CD4-positive, alpha-beta T cell treated with Interleukin-6 for 4 hours (primary cell): ENCODE measurements at places on chromosomes 7 and 10.

GRCh38 chr7:104852386-104852785 lies 161.6 kb upstream of the KMT2E start:
- DNase-seq, result no peak

- DNase-seq, result no peak
These were observed 107.4 kb upstream of the LSM8 start for GRCh38 chr7:118076564-118076963.

GRCh38 chr10:122499012-122499411 lies 37.7 kb downstream of the HTRA1 start:
- no peak for DNase-seq

GRCh38 chr7:131480384-131481315 lies 75.8 kb downstream of the PODXL start:
- no peak for DNase-seq

DNA sequence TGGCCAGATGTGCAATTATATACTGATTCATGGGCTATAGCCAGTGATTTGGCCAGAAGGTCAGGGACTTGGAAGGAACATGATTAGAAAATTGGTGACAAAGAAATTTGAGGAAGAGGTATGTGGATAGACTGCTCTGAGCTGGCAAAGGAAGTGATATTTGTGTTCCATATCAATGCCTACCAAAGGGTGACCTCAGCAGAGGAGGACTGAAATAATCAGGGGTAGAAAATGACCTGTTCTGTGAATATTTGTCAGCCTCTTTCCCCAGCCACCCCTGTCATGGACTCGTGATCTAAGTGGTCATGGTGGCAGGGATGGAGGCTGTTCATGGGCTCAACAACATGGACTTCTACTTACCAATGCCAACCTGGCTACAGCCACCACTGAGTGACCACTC lies 47.0 kb downstream of the PTPRE start:
- DNase-seq, result no peak

DNA sequence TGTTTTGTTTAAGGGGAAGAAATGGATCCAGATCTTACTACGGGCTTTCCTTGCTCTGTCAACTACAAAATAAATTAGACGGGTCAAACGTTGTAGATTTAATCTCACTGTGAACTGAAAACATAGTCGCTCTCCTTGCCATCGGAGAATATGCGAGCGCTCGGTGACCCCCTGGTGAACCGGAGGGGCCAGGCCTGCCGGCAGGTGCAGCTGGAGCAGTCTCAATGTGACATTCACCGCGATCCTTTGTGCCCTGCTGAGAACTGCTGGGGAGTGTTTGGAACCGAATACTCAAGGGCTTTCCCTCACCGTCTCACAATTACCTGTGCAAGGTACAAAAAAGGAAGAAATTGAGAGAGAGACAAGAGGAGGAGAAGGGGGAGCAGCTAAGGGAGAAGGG lies 174.1 kb upstream of the GPR26 start:
- no peak for DNase-seq

- DNase-seq, result no peak
These were observed 90.4 kb upstream of the KCNIP2 start for GRCh38 chr10:101933976-101934375.

GRCh38 chr10:3853547-3854303 lies 68.7 kb upstream of the KLF6 start:
- no peak for DNase-seq

- peak; percentile 22 for DNase-seq
These were observed 735 bp downstream of the ZNF394 start for GRCh38 chr7:99499371-99499720.

DNA sequence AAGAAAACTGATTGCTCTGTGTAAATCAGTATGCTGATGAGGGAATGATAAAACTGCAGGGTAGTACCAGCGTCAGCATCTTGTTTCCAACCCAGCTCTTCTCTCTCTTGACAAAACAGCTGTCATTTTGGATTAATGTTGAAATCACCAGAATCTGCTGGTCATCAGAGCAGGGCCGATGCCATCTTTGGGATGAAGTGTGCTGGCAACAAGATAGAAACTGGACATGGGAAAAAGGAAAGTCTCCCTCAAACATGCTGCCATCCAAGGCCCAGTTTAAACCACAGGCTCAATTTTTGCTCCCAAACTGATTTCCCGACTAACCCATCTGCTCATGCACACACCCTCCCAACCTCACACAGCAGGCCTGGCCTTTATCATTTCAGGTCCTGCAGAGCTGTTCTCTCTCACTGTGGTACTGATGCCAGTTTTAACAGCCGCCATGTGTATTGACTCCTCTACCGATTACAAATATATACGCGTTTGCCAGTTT lies 285.2 kb downstream of the AUTS2 start:
- no peak for DNase-seq

DNA sequence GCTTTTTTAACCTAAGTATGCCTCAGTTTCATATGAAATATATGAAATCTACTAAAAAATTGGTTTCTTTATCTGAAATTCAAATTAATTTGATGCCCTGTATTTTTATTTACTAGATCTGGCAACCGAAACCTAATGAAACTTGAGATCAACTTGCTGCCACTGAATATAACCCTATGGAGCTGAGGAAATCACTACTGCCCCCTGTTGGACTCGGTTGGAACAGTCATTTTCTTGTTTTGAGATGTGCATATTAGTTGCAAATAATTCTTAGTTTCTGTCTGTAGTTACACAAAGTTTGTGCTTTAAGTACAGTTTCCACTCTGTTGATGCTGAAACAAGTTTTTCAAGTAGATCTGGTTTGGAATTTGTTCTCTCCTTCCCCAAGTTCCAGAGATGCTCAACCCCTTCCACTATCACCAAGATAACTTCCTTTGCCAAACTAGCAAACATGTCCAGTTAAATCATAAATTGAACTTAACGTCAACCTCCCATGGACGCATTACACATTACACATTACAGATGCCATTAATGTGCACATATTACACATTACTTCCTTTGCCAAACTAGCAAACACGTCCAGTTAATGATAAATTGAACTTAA lies 22.2 kb upstream of the EXOC4 start:
- peak; percentile 49 for DNase-seq

GRCh38 chr10:72251635-72252034 lies 22.1 kb upstream of the DDIT4 start:
- DNase-seq, result no peak

- DNase-seq, result no peak
These were observed 71.2 kb downstream of the AOAH start for GRCh38 chr7:36653008-36653662.

DNA sequence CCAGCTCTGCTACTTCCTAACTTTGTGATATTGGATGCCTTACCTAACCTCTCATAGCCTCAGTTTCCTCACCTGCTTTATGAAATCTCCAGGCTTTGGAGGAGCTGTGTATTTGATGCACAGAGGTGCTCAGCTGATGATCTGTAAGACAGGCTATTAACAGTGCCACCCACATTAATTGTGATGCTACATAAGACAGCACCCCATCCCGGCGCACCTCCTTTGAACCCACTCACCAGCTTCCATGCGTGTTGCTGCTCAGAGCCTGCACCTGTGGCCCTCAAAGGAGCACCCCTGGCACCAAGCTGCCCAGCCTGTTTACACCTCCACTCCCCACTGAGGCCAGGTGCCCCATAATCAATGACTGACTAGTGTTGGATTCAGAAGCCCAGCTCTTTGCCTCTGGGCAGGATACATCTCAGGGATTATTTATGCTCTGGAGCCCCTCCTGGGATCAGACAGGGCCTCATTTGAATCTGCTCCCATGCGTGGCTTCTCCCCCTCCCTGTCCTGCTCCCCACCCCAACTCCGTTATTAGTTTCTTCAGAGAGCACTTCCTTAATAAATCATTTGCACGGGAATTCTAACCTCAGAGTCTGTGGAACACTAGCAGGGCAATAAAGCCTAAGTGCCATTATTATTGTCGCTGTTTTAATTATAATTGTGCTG lies 87.7 kb downstream of the GFRA1 start:
- no peak for DNase-seq

DNA sequence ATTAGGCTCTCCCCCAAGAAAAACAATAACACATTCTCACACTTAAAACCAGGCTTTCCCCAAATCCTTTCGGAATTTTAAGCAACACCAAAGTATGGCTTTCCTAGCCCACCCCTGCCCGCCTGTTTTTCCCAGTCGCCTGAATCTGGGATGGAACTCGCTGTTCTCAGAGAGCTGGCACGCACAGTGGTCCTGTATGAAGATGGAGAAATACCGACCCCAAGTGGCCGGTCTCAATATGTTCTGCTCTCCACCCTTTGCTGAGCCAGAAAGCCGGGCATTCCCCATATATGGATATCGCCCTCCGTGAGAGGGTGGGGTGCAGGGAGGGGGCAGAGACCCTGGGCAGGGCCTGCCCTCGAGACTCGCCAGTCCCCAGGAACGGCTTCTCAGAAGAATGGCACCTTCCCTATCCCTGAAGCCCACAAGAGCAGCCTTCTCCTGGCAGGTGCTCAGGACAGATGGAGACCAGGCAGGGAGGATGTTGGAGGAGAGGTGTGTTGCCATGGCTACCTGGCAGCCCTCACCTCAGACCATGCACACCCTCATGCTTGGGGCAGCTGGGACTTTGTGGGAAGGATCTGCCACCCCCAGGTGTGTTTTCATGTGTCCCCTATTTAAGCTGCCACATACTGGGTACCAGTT lies 3.4 kb downstream of the TACR2 start:
- DNase-seq, result peak; percentile 51

DNA sequence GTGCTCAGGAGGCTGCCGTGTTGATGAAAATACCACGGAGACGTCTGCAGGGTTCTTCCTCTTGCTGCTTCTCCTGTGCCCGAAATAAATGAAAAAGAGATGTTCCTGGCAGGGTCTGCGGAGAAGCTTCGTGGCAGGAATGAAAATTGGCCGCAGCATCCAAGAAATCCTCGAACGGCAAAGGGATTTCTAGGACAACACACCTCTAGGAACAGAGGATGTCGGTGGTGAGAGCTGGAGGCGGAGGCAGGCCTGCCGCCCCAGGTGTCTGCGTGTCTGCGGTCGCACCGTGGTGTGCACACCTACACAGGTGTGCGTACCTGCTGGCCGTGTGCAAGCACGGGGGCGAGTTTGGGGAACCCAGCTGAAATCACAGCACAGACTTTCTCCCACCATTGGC lies 43.4 kb downstream of the TMEM130 start:
- DNase-seq, result no peak

DNA sequence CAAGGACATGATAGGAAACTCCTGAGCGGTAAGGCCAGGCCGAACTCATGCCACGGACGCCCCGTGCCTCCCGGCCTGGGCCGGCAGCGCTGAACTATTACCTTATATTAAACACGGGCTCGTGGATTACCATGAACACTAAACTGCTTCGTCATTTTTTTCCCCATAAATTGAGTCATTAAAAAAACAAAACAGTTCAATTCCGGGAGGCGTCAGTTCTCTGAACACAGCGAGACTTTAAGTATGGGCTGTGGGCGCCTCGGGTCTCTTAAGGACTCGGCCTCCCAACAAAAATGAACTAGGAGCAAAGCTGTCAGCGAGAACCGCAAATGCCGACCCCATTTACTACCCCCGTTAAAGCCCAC lies 519 bp downstream of the PITRM1 start:
- no peak for DNase-seq

DNA sequence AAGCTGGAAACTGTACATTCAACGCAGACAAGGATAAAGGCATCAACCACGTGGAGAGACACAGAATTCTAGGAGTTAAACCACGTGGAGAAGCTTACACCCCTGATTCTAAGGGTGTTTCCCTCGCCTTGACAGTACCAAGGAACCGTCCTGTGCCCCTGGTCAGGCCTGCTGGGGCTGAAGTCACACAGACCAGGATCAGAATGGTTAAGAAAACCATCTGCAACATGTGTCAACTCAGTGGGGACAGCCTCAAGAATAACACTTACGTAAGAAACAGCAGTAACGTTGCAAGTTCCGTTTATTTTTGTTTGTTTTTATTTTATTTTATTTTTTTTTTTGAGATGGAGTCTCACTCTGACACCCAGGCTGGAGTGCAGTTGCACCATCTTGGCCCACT lies 55.6 kb downstream of the CHST15 start:
- no peak for DNase-seq

GRCh38 chr10:3836222-3836820 lies 51.3 kb upstream of the KLF6 start:
- no peak for DNase-seq

GRCh38 chr10:89086801-89087521 lies 96.4 kb downstream of the FAS start:
- DNase-seq, result no peak

- DNase-seq, result no peak
These were observed 54.6 kb downstream of the HACD1 start for GRCh38 chr10:17562614-17563013.

DNA sequence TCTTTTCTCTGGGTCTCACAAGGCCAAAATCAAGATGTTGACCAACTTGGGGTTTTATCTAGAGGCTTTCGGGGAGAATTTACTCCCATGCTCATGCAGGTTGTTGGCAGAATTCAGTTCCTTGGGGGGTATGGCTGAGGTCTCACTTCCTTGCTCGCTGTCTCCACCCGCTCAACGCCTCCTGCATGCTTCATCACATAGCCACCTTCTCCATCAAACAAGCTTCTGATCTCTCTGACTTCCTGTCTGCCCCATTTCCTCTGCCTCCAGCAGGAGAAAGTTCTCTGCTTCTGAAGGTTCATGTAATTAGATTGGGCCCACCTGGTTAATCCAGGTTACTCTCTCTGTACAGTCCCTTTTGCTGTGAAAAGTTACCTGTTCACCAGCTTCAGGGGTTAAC lies 179.1 kb upstream of the FZD1 start:
- peak; percentile 54 for DNase-seq

DNA sequence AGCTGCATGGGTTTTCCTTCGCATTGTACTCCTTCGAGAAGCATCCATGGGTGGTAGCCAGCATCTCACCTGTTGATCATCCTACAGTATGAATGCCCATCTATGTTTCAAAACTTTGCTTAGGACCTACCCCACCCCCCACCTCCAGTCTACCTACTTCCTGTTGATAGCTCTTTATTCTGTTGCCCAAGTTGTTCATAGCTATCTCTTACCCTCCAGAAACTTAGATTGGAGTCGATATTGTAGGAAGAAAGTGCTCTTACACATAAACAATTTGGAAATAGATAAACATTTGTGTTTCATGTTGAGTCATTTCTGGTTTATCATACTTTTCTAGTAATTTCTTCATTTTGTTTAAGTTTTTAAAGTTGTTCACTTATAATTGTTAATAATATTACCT lies 90.1 kb downstream of the FAS start:
- no peak for DNase-seq
